ENCODE measurements at places on chromosomes 13 and 19.

DNA sequence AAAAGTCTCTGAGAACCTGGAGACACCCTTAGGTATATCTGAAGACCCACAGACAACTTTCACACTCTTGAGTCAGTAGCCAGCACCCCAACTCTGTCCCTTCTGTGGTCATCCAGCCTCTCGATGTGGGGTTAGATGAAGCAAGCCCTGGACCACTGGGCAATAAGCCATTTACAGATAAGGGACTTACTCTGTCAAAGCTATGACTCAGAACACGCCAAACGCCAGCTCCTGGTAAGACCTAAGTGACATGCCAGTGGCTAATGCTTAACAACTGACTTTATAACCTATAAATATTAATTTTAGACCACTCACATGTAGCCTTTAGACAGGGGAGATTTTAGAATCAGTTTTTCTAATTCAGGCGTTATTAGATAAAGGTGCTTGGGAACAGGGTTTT, 85.7 kb downstream of the SHISA2 start:
- DNase-seq, result no peak

DNA sequence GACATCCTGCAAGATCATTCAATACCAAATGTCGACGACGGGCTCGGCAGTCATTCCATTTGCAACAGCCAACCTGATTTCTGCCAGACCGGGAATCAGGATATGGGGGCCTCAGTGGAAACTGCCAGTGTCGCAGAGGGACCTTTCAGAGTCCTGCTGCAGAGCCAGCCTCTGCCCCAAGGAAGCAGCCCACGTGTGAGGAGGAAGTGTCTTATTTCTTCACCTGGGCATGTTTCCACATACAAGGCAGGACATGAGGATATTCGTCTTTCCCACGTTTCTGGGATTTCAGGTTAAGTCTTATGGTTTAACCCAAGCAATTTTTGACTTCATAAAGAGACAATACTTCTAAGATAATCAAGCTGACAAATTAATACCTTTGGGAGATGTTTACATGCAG, 69.9 kb downstream of the ABCC4 start:
- no peak for DNase-seq

GRCh38 chr19:38838208-38838985, 6.8 kb upstream of the ECH1 start:
- DNase-seq, result no peak

GRCh38 chr19:14670408-14670807, 4.2 kb downstream of the ADGRE3 start:
- DNase-seq, result no peak

DNA sequence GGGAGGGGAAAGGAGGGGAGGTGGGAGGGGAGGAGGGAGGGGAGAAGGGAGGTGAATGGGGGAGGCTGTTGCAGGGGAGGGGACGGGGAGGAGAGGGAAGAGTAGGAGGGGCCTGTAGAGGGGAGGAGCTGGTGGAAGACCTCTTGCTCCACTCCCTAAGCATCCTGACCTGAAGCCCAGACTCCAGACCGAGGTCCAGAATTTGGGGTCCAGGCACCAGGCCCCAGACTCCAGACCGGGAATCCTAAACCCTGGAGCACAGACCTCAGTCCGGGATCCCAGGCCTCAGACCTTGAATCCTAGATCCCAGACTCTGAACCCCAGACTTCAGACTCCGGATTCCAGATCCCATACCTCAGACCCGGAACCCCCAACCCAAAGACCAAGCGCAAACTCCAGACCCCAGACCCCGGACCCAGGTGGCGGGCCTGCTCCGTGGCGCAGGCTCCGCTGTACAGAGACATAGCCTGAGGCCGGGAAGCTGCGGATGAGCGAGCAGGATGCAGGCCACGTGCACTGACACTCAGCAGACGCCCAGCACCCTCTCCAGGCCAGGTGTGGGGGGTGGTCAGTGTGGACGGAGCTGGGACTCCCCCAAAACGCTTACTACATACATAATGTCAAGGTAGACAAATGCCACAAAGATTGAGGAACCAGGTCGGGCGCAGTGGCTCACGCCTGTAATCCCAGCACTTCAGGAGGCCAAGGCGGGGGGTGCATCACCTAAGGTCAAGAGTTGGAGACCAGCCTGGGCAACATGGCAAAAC, 710 bp upstream of the BTBD2 start:
- DNase-seq, result peak; percentile 71

DNA sequence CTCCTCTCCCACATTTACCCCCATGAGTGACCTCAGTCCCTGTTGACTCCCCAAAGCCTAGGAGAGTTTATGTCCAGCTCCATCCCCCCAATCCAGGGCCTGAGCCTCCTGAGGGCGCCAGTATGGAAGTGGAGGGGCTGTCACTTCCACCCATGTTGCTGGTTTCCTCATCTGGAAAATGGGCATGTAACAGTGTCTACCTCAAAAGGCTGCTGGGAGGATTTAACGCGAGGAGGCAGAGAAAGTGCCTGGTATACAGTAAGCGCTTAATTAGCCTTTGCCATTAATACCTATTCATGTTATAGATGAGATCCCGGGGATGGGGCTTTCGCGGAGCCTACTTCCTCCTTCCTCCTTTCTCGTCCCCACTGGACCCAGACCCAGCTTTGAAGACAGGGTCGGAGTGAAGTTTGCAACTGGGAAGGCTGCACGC, 476 bp downstream of the TYK2 start:
- no peak for DNase-seq

DNA sequence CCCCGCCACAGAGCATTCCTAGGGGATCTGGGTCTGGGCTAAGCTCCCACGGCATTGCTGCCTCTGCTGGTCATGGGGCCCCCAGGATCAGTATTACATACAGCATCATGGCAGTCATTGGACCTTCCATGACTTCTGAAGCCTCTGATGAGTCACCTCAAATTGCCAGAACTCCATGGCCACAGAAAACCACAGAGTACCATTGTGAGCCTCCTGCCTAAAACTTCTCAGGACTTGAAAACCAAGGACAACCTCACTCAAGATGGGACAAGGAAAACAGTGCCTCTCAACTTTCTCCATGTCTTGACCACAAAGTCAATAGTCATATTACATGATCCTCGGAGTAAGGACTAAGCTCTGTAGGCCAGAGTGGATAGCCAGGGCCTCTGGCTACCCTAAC, 306.0 kb downstream of the GPC5 start:
- DNase-seq, result no peak

DNA sequence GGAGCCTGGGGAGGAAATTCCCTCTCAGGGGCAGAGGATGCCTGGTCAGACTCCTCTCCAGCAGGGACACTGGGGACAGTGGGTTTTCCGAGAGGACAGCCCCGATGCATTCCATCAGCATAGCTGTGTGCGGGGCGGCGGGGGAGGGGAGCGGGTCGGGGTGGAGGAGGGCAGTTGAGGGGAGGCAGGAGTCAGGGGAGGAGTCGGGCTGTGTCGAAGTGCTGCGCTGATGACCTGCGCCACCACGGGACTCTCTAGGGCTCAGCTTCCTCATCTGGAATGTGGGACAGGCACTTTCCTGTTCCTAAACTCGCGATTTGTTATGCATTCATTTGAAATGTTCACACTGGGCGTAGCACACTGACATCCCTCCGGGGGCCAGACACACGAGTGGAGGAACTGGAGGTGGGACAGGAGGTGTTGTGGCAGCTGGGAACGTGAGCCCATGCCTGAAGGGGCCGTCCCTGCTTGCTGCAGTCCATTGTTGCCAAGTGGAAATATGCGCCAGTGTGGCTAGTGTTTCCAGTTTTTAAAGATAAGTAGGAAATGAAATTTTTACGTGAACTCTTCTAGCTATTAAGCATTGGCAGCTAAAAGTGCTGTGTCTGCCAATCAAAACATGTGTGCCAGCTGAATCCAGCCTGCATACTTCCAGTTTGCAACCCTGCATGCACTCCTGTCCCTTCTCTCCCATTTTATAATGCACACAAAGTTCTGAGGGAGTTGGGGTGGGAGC, 43.3 kb downstream of the FLT1 start:
- DNase-seq, result no peak

GRCh38 chr13:78881054-78881453, 222.1 kb upstream of the OBI1 start:
- no peak for DNase-seq

- DNase-seq, result no peak
These were observed 64.7 kb downstream of the CCDC70 start for GRCh38 chr13:51926528-51926885.

GRCh38 chr19:43651758-43652545, 12.3 kb upstream of the CADM4 start:
- no peak for DNase-seq

DNA sequence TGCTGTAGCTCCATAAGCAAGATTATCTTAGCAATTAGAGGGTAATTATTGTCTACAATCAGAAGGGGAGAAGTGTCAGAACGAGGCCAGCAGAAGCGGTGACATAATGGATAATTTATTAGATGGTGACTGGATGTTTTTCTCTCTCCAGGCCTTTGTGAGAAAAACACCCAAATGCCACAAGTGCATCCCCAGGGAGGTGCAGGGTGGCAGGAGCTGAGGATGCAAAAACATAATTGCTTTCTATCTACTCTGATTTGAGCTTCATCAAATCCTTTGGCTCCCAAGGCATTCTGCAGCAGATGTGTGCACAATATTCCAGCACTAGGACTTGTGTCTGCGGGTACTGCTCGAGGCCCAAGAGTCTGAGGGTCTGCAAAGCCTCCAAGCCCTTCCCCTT, 220.1 kb upstream of the SERP2 start:
- DNase-seq, result no peak

DNA sequence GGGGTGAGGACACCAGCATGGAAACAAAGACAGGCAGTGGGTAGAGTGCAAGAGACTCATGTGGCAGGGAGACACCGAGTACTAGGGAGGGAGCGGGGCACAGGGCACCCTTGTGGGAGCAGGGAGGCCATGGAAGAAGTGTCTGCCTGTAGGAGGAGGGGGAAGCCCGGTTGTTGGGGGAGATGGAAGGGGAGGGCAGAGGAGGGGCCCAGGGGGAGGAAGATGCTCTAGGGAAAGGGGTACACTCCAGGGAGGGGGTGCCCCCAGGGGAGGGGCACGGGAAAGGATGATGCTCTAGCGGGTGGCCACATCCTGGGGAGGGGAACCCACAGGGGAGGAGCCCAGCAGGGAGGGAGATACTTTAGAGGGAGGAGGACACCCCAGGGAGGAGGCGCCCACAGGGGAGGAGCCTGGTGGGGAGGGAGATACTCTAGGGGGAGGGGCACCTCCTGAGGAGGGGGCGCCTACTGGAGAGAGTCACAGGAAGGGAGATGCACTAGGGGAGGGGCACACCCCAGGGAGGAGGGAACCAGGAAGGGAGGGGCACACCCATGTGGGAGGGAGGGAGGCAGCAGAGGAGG, 24.9 kb downstream of the CPAMD8 start:
- DNase-seq, result no peak

GRCh38 chr19:38869160-38869835, 8.8 kb downstream of the RINL start:
- no peak for DNase-seq

- DNase-seq, result no peak
These were observed 19.4 kb downstream of the TSHZ3 start for GRCh38 chr19:31329819-31330218.

DNA sequence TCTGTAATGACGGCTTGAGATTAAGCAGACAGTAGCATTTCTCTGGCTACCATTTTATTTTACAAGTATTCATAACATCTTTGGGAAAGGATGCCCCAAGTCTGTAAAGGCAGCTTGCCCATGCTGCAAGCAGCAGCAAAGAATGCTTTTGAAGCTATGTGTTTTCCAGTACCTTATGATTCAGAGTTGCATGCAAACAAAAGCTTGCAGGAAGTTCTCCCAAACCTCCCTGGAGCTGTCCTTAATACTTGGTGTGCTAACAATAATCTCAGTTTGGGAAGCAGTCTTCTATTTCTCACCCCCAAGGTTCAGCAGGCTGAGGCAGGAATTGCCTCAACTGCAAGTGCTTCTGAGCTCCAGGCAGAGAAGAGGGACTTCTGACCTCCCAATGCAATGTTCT, 60.8 kb downstream of the CCNA1 start:
- no peak for DNase-seq

GRCh38 chr19:47757617-47758442, 12.5 kb downstream of the NOP53 start:
- DNase-seq, result no peak
